ENCODE measurements at places on chromosomes 12 and 14. TPM values are rescaled to one million over a fixed set of nuclear protein-coding genes. Genes with fewer than 3 reads are reported as not detected.

DNA sequence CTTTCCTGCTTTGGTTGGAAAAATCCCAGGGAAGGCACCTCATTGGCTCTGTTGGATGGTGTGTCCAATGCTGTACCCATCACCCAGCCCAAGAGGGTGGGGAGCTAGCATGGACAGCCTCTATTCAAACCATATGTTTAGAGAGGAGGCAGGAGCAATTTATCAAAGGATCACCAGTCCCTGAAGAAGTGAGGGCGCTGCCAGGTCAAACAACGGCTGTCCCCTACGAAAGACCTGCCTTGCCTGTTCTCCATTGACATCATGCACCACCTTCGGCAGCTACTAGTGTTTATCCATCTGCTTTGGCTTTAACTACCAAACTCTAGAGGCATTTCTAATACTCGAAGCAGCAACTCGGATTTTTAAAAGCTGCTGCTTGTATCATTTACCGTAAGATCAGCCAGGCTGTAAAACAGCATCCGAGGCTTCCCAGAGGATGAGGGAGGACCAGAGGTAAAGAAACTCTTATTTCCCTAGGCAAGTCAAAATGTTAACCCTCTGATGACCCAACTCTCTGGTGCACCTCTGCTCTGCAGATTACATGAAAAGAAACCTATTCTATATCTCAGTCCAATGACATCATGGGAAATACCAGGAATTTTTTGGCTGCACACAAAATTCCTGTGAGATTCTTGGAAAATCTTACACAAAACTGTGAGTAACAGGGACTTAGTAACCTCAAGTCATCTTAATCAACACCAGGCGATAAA, 720.9 kb upstream of the TBX3 start:
- DNase-seq = peak; percentile 49

DNA sequence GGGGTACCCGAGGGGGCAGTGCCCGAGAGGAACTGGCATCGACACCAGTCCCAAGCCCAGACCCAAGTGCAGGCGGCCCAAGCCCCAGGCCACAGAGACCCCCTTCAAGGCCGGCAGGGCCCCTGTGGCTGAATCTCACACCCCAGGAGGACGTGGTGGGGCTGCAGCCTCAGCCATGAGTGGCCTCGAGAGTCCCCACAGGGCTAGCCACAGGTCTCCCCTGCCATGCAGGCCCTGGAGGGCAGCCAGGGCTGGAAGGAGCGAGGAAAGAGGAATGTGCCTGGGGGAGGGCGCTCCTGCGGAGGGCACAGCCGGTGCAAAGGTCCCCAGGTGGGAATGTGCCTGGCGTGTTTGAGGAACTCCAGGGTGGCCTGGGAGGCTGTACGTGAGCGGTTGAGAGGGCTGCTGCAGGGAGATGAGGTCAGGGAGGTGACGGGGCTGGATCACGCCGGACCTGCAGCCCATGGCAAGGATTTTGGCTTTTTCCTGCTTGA, 86.1 kb downstream of the NCOR2 start:
- no peak for DNase-seq

GRCh38 chr14:99247101-99247729, 24.8 kb downstream of the BCL11B start:
- no peak for DNase-seq

DNA sequence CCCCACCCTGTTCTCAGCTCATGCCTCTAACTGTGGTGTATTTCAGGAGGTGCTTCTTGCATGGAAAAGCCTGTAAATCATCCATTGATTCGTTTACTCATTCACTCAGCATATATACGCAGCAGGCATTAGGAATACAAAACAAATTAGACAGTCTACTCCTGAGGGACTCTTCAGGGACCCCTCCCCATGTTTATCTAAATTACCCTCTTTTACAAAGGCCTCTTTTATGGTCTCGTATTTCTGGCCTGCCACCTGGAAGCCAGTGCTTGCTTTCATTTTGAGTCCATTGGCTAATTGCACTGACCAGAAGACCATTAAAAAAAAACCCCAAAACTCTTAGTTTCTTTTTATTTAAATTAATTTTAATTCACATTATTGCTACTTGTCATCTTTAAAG, 134.4 kb downstream of the DACT1 start:
- no peak for DNase-seq

DNA sequence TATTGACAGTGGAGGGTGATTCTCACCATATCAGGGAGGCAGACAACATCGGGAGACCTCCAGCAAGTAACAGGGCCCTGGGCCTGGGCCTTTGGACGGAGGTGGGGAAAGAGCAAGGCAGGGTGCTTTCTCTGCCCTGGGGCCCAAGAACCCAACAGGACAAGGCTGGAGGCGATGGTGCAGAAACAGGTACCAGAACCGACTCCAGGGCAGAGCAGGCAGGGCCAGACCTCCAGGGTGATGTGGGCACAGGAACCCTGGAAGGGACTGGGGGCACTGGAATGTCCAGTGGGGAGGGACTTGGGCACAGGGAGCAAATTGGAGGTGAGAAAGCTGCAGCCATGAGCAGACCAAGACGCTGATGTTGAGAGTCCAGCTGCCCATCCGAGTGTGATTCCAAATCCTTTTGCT, 44.4 kb downstream of the PRMT8 start:
- DNase-seq = no peak

- DNase-seq = no peak
Observed at GRCh38 chr14:49058511-49058910, 527.7 kb downstream of the RPS29 start.

DNA sequence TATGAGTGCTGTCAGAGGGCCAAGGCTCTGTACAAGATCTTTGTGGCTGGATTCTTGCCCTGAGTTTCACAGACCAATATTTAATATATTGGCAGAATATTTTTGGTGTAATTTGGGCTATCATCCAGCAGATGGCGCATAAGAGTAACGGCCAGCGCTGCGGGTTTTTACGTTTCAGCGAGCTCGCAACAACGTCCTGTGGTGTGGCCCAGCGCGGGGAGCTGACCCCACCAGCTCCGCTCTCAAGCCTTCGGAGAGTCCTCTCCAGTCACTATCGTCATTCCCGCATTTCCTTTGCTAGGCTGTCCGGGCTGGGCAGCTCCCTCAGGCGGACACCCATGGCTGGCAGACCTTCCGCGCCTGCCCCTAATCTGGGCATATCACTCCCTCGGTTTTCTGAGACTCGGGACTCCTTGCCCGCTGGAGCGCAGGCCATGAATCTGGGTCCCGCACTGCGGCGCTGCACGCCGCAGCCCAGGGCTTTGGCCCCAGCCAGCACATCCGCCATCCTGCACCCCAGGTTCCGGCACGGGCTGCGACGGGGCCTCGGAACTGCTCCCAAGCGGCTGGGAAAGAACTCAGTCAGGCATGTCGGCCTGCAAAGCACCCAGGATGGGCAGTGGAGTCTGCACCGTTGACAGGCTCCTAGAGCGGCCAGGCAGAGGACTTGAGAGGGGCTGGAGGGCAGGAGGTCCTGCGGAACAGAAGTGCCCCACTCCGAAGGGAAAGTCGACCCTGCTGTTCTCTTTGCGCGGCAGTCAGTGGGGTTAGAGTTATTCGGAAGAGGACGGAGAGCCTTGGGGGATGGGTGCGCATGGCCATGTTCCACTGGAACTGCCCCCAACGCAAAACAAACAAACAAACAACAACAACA, 18.4 kb downstream of the OLR1 start:
- DNase-seq = peak; percentile 46

GRCh38 chr12:114344831-114345230, 61.1 kb downstream of the TBX5 start:
- no peak for DNase-seq

- DNase-seq = no peak
Observed at GRCh38 chr12:46136249-46136648, 132.6 kb downstream of the SLC38A1 start.

GRCh38 chr14:35628989-35629388, 95.0 kb downstream of the INSM2 start:
- no peak for DNase-seq

- DNase-seq = no peak
Observed at GRCh38 chr12:112131686-112132085, 6.3 kb downstream of the TRAFD1 start.

DNA sequence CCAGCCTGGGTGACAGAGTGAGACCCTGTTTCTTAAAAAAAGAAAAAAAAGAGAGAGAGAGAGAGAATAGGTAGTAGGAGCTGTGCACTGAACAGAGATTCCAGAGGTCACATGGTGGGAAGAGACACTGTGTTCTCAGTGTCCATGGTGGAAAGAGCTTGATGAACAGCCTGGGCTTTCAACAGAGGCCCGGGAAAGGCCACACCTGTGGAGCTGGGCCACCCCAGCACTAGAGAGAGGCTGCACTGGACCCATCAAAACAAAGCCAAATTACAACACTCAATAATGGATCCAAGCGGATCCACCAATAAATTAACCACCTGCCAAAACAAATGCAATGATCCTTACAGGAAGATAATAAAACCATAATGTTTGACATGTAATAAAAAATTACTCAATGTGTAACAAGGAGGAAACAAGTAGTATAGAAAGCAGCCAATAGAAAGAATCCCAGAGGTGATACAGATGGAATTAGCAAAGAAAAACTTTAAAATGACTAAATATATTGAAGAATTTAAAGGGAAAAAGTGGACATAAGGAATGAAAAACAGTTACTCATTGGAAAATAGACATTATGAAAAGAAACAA, 44.8 kb upstream of the BCL2L14 start:
- DNase-seq = no peak

GRCh38 chr12:85152311-85152729, 116.2 kb downstream of the LRRIQ1 start:
- DNase-seq = no peak

DNA sequence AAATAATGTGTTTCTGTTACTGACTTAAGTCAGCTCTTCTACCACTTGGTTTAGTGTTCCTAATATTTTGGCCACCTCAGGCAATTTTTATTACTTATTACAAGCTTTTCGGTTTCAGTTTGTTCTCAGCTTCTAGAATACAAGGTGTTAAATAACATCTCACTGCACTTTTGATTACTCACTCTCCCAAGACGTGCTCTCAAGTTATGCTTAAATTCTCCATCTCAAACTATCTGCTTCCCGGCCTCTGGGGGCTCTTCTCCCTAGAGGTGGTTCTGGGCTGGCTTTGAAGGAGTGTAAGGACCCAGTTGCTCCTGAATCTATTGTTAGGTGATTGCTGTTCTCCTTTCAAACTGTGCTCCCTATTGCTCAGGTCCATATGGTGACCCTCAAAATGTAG, 193.9 kb upstream of the DDHD1 start:
- DNase-seq = no peak

GRCh38 chr12:5138845-5139244, 95.2 kb downstream of the KCNA5 start:
- no peak for DNase-seq

DNA sequence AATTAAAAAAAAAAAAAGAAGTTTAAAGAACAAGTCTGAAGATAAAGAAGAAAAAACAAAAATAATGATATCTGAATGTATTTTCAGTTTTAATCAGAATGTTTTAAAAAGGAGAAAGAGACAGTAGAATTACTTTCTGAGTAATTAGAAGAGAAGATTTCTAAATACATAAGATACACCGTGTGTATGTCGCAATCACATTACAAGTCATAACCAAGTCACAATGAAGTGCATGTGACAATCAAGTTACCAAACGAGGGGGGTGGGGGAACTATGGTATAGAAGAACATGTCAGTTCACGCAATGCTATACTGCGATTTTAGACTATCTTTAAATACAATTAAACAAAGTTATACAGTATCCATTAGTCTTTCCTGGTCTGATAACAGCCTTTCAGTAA, 1464.1 kb upstream of the FLRT2 start:
- DNase-seq = no peak

DNA sequence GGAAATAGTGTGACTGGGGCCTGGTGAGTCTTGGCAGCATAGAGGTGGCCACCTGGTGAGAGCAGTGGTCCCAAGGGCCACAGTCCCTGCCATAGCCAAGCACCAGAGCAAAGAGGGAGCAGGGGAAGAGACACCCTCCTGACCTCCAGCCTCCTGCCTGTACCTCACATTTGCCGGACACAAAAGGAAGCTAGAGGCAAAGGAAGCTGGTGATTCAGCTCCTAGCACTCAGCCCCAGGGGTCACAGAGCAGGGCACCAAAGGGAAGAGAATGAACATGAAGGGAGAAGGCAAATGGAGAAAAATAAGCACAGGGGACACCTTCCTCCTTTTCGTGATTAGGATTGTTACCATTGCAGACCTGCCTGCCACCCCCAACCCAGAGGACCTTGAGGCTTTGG, 216.8 kb downstream of the ZFP36L1 start:
- no peak for DNase-seq

GRCh38 chr14:58736606-58737005, 98.8 kb downstream of the DACT1 start:
- no peak for DNase-seq

DNA sequence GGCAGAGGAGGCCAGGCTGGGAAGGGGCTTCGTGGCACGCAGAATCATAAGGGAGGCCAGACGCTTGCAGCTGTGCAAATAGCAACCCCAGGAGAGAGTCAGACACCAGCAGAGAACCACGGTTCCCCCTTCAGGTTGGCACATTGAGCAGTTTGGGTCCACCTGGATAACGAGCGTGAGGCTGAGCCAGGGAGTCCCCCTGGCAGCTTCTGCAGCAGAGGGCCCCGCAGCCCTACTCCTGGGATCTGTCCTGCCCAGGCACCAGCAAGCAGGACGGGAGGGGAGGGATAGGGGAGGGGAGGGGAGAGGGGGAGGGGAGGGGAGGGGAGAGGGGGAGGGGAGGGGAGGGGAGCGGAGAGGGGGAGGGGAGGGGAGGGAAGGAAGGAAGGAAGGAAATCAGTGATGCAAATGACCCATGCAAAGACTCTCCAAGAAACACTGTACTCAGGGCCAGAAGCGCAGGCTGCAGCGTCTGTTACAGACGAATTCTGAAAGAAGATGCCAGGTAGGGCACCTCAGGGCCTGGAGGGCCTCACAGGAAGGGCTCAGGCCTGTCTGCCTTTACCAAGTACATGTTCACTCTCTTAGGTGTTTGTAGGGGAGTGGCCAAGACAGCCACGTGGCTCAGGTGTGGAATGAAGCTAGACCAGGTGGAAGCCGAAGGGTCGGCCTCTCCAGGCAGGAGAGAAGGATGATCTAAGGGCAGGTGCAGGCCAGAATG, 32.3 kb upstream of the MMP17 start:
- DNase-seq = no peak

- no peak for DNase-seq
Observed at GRCh38 chr12:82959821-82960220, 273.1 kb downstream of the TMTC2 start.

Gene TAS2R14
- 3.3 TPM for total RNA-seq

Gene OLR1
- 7.3 TPM for total RNA-seq

Gene PMCH
- not detected for total RNA-seq

Gene SLCO1B1
- total RNA-seq = not detected

Gene RAPGEF3
- total RNA-seq = 2.0 TPM

Gene SERPINA4
- total RNA-seq = not detected

Gene HOXC12
- total RNA-seq = not detected

Gene SELPLG
- 2.8 TPM for total RNA-seq

All from H4 (cell line).